ENCODE measurements at places on chromosomes 2 and 18.

GRCh38 chr18:1542230-1542774, 637.6 kb downstream of the ADCYAP1 start:
- DNase-seq = no peak

DNA sequence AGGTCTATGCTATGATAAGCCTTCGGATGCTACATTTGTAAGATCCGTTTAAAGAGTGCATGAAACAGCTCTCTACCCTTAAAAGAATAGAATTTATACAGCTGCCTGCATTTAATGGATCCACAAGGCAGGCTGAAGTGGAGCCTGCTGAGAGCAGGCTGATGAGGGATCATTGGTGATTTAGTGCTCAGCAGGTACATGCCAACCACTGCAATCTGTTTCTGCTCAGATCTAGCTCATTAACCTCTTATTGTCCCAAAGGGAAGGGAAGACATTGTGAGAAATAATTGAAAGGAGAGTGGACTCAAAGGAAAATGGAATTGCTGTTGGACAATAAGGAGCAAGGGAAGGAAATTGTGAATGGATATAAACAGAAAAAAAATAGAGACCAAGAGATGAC, 822.6 kb downstream of the TRIB2 start:
- no peak for DNase-seq

- DNase-seq = no peak
These were observed 76.0 kb upstream of the ZFP36L2 start for GRCh38 chr2:43302182-43302960.

DNA sequence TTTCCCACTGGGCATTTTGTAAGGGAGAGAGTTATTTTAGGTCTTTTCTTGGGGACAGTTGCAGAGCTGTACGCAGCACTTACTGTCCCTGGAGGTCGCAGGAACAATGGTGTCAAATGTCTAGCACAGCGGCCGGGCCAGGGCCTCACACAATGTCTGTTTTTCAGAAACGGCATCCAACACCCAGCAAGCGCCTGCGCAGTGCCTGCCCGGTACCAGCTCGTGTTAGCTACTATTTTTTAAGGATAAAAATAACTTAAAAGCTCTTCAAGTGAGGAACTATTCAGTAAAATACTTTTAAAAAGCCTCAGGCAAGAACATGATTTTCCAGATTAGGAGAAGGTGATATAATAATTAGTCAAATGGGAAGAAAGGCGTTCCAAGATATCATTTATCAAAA, 90.0 kb downstream of the MBP start:
- no peak for DNase-seq

GRCh38 chr2:73779467-73780236, at the start of gene DUSP11:
DUSP11 (minus strand) TSS chr2:73780103; CDS start chr2:73779974, 129 bp downstream.
- DNase-seq = peak; percentile 98

- no peak for DNase-seq
These were observed 644.3 kb downstream of the IRS1 start for GRCh38 chr2:226155093-226155875.

GRCh38 chr2:54771166-54771885, 47.9 kb downstream of the EML6 start:
- no peak for DNase-seq

Measured in CD14-positive monocyte (primary cell).